ENCODE measurements at places on chromosomes 4 and X.

- no peak for DNase-seq
Measured at GRCh38 chrX:100980608-100981497, 11.3 kb downstream of the ARL13A start.

GRCh38 chr4:114091546-114091945 is 112.1 kb upstream of the ARSJ start:
- no peak for DNase-seq

GRCh38 chrX:78747489-78747888 is at the start of gene LPAR4:
Gene LPAR4 (plus strand): TSS chrX:78747720. CDS start chrX:78754870, 7,150 bp downstream.
- no peak for DNase-seq

DNA sequence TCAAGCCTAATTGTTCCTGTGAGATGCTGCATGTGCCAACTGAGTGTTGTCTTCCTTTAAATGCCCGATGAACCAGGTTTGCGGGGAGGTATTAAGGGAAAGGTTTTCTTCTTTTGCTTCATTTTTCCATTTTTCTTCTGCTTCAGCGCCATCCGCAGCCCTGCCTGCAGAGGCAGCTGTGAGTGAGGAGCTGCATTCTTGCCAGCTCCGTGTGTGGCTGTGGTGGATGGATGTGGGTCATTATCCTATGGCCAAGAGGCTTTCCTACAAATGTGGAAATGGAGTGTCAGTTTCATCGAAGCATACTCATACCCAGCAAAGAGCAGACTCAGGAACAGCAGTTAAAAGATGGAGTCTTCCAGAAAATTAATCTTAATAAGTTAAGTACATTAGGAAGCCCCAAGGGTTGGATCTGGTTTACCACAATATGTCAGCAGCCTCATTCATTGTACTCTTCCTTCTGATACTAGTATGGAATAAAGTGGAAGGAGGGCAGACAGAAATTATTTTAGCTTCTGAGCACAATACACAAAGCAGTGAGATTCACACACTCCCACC is 37.6 kb downstream of the TNIP3 start:
- DNase-seq, result no peak

DNA sequence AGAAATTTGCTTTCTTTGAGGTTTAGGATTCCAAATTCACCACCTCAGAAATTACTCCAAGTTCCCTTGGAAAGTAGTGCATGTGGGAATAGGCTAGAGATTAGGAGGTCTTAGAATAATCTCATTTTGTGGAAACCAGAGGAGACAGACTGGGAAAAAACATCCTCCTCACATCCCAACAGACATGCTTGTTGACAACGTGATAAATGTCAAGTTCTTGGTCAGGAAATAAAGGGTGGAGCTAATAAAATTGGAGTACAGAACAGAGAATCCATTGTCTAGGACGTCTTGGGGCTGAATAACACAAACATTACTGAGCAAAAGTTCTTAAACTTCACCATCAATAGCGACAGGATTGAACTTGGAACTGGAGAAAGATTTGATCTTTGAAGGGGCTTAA is 233.4 kb downstream of the PABPC4L start:
- DNase-seq, result no peak

DNA sequence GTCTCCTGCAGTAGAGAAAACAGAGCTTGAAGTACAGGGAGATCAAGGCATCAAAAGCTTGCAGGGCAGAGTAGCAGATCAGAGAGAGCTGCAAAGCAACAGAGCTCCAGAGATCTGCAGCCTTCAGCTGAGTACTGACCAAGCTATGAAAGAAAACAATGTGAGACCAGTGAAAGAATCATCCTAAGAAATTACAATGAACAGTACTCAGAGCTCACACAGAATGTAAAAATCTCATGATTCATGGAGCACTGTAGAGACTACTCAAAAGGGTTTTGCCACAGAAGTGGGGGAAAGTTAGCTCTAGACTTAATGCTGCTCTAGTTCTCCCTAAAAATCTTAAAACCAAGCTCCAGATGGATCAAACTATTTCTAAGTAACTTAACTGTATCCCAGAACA is 80.0 kb upstream of the MAB21L2 start:
- DNase-seq, result no peak

GRCh38 chrX:53283099-53283498 is 1.7 kb upstream of the IQSEC2 start:
- no peak for DNase-seq

DNA sequence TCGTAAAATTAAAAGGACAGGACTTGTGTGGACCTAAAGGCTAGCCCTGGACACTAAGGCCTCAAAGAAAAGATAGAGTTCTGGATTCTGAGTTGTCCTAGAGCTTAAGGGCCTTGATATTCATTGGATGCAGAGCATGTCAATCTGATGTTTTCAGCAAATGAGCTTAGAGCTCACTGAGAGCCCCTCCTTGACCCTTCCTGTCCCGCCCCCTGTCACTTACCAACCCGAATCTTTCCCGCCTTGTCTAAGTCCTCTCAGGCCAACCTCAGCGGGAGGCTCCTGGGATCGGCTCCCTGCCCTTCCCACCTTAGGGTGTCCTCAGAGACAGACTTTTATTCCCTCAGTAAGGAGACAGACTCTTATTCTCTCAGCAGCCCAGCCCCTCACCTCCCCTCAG is at the start of gene CT47C1:
TSS of gene CT47C1 (plus strand) at position 250 of the 400 bp plus-strand sequence. CDS start 233 bp downstream, outside the sequence.
- DNase-seq, result no peak
